ENCODE measurements at places on chromosomes 4 and X. TPM values are rescaled to one million over a fixed set of nuclear protein-coding genes. Genes with fewer than 3 reads are reported as not detected.

DNA sequence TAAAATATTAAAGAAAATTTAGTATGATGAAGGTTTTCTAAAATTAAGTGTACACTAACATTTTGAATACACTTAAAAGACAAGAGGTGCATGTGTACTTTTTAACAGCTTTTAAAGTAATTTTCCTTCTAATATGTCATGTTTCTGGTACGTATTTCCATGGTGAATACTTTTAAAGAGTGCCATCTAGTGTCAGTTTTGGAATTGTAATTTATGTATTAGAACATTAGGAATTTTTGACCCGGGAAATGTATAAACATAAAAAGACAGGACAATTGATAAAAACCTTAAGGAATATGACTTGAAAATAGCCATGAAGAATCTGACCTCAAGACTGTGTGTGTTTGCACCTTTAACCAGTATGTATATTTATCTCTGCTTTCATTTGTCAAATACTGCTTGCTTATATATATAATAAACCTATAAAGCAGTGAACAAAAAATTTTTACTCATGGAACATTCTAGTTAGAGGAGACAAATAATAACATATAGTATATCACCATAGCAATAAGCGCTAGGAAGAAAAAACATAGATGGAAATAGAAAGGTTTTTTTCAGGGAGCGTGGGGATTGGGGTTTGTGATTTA lies 7.2 kb downstream of the GSTCD start:
- DNase-seq, result no peak

The NAP1L2 gene
- 11.0 TPM for polyA plus RNA-seq

GRCh38 chr4:166003811-166004210 lies 130.8 kb downstream of the TLL1 start:
- no peak for DNase-seq

GRCh38 chr4:122512430-122512829 lies 55.9 kb upstream of the IL2 start:
- DNase-seq, result no peak

The TMPRSS11B gene
- not detected for polyA plus RNA-seq

GRCh38 chr4:140212646-140213045 lies 58.7 kb upstream of the MAML3 start:
- DNase-seq, result no peak

The CCNA2 gene
- 0.71 TPM for polyA plus RNA-seq

DNA sequence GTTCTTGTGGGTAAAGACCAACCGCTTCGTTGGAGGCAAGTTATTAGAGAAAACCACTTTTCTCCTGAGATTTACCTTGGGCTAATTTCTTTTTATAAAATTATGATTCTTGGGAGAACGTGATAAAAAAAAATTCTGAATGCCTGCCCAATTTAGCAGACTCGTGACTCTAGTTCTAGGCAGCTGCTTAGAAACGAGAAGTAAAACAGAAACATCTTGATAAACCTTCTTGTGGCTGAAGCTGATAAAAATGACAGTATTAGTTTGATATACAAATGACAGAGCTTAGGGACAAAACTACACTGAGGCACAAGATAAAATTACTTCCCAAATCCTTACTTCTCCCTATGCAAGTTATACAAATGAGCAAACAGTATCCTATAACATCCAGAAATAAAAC lies 458.9 kb upstream of the TEX13C start:
- no peak for DNase-seq

The CSN1S1 gene
- polyA plus RNA-seq, result not detected

The CT47B1 gene
- polyA plus RNA-seq, result not detected

DNA sequence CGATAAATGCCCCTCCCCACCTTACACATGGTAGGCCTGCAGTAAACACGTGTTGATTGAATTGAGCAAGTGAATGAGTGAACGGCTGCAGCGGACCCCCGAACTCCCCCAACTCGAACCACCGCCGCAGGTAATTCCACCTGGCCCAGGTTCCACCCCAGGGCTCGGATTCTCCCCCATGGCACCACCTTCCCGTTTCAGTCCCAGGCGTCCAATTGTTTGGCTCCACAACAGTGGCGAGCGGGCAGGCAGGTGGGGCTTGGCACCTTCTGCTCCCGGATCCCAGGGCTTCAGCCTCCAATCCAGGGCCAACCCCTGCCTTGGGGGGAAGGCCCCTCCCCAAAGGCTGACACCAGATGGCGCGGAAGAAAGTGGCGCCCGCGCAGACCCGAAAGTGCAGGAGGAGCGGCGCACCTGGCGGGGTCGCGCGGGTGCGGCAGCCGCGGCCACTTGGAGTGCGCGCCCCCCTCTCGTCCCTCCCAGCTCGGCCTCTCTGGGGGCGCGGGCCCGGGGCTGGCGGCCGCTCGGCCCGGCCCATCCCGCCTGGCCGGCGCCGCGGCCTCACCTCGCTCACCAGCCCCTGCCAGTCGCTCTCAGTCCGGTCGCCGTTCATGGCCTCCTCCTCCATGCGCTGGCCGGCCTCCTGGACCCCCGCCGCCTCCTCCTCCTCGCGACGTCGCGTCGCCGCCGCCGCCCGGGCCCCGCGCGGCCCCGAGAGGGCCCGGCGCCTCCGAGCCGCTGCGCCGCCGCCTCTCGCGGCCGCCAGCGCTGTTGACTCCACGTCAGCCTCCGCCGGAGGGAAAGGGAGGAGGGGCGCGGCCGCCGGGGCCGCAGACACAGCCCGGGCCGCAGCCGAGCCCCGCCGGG lies at the start of gene CCDC149:
Gene CCDC149 (minus strand): TSS at position 791 of the 867 bp plus-strand sequence. CDS start 178 bp downstream, at position 613.
- DNase-seq, result peak; percentile 90

DNA sequence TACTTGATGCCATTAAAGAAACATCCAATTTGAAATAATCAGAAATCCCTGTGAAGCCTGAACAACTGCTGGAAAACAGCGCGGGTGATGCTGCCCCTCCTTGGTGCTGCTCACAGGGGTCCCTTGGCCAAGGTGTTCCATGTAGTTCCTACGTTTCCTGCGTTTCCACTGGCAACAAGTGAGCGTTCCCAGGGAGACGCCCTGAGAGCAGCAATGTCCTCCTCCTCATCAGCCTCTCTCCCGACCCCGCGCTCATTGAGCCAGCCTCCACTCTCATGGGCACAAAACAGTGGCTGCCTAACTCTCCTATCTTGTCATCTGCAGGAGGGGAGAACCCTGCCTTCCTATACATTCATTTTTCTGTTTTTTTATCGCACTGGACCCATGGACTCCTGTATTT lies 18.9 kb downstream of the LETM1 start:
- DNase-seq, result no peak

Data from kidney (tissue), 22 donors.